Fibroblast of skin of left quadriceps (primary cell): ENCODE measurements at places on chromosomes 7 and 10.

DNA sequence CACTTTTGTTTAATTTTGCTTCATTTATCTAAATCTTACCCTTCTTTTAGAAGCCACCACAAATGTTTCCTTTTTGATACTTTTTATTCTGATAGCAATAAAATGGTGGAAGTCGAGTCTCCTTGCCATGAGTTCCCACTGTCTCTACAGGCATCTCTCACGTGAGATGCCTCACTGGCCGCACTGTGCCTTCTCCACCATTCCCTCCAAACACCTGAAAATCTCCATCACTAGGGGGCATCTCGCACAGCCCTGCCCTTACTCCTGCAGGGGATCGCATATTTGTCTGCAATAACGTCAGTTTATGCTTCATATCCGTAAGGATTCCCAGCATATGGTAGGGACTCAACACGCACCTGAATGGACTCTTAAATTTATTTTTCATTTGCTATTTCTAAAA lies 56.3 kb upstream of the NCAPG2 start:
- DNase-seq = no peak

DNA sequence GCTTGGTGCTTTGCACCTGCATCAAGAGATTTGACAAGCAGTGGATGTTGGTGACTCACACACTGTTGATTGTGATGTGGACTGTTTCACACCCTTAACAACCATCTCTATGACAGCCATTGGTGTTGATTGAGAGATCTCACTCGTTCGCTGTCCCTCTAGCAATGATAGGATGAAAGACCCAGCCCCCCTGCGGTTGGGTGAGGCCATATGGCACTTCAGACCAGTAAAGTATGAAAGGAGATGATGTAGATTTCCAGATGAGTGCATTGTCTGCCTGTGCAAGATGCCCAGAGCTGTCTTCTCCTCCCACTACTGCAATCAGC lies 138.7 kb upstream of the PRR15 start:
- no peak for DNase-seq

GRCh38 chr10:48464121-48464870 lies 140.6 kb downstream of the ARHGAP22 start:
- DNase-seq = no peak

DNA sequence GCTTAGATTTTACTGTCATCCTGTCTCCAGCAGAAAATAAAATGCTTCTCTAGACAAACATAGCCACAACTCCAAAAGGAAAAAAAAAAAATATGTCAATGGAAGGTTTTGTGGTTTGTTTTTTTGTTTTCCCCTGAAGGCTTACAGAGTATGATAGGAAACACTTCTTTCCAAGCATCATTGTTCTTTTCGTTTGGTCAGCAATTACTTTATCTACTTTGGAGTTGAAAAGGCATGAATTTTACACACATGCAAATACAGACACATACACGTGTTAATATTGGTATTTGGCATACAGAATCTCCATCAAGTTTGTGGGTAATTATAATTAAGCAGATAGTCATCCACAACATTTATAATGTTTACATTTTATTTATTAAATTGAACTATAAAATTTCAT lies 496.9 kb upstream of the MBL2 start:
- DNase-seq = no peak

GRCh38 chr10:130709415-130709814 lies 573.2 kb downstream of the GLRX3 start:
- DNase-seq = no peak

- DNase-seq = no peak
Observed at GRCh38 chr7:27689591-27690164, 27.0 kb upstream of the HIBADH start.

GRCh38 chr7:33195264-33195663 lies 65.9 kb downstream of the BBS9 start:
- peak; percentile 45 for DNase-seq

GRCh38 chr10:107971411-107971810 lies 806.9 kb upstream of the SORCS1 start:
- peak; percentile 77 for DNase-seq

DNA sequence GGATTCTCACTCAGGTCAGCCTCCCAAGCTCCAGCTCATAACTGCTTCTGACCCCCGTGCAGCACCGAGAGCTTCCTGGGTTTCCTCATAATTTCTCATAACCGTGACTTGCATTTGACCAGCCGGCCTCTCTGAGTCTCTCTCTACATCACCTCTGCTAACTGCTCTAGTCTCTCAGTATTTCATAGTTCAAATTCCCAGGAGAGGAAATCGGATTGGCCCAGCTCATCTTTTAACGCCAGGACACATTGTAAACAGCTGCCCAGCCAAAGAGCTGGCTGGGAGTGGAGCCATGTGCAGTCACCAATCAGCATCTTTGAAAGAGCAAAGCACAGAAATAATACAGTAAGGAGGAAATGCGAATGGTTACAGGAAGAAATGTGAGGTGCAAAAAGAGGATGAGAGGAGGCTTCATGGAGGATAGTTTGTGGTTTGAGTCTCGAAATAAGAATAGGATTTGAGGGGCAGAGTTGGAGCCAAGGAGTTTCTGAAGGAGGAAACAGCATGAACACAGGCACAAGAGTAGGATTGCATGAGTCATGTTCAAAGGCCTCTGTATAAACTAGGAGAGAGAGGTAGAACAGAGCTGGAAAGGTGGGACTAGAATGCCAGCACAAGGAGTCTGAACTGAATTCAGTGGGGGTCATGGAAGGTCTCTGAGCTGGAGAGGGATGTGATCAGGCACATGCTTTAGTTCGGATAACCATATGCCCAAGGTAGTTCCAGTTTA lies 15.2 kb upstream of the LBX1 start:
- DNase-seq = no peak

GRCh38 chr10:6463366-6463765 lies 116.7 kb downstream of the PRKCQ start:
- DNase-seq = no peak

DNA sequence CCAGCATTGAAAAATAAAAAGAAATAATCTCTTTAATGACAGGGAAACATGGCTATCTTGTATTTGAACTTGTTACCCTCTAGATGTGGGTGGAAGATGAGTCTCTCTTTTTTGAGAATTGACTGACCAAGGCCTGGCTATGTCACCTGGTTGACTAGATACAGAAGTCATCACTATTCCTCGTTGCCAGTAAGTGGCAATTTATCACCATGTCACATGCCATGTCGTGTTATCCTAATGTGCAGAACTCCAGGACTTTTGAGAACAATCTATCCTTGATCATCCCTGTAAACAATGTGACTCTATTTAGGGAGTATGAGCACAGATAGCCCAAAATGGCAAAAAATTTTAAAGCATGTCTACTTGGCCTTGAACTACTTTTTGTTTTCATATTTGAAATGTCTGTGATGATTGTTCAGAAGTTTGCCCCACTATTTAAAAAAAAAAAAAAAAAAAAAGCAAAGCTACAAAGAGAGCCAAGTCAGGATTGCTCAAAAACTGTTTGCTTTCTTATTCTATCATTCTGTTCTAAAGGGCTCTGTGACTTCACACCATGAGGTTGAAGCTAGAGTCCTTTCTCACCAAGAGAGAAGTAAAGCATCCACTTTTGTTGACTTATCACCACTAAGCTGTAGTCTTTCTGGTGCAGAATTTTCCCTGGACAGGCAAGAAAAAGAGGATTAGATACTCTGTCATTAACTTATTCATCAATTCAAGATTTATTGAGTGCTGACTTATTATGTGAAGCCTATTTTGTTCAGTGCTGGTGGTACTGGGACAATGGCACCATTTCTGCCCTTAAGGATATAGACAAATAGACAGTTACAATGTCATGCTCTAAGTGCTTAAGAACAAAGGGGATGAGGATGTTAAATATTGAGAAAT lies 10.4 kb upstream of the WIPF3 start:
- no peak for DNase-seq

GRCh38 chr7:55432939-55433784 lies 68.0 kb downstream of the LANCL2 start:
- peak; percentile 15 for DNase-seq

DNA sequence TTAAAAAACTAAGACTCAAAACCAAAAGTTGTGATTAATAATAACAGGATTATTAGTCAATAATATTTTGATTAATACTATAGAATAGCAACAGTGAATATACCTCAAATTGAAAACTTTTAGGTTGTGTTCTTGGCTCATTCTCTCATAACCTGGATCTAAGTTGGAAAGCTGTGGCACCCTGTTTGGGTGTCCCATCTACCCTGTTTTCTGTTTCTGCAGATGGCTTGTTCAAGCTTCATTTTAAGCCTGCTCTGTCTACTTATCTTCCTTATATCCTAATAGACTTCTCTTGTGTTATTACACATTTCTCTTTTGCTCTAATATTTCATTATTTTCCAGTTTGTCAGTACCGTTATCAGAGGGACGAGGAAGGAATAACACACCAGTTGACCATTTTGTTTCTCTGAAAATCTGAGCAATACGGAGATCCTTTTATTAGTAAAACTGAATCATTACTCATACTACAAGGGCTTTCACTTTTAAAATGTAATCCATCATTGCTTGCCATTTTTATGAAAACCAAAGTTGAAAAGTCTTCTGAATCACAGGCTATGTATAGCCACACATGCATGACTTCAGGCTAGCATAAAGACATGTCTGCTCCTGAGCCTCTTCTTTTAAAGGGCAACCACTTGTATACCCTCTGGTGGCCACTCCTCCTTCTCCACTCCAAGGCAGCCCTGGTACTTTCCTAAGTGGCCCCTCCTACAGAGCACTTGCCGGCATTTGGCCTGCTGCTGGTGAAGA lies 22.3 kb downstream of the COX15 start:
- no peak for DNase-seq

DNA sequence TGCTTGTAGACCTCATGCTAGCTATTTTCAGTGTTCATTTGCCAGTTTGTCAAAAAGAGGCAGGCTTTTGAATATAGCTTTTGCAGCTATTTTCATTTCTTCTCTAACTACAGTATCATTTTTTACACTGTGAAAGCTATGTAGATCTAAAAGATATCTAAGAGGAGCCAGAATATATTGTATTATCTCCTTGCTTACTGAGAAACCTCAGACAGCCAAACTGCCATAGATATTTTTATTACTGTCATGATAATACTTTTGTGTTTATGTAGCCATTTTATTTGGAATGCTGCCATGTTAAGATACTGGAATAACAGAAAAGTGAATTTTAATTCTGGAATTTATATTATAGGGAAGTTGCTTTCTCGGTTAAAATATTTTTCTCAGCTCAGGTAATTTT lies 37.2 kb downstream of the ANKIB1 start:
- DNase-seq = no peak

- DNase-seq = no peak
Observed at GRCh38 chr7:2993868-2994267, 49.8 kb downstream of the CARD11 start.

DNA sequence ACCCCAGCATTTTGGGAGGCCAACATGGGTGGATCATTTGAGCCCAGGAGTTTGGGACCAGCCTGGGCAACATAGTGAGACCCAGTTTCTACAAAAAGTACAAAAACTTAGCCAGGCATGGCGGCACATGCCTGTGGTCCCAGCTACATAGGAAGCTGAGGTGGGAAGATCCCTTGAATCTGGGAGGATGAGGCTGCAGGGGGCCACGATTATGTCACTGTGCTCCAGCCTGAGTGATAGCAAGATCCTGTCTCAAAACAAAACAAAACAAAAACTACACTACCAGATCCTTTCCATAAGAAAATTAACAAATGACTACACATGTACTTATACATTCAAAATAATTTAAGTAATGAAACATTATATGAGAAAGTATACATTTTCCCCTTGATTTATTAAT lies 116.4 kb upstream of the KLF6 start:
- DNase-seq = no peak

- no peak for DNase-seq
Observed at GRCh38 chr7:137757146-137757925, 89.4 kb downstream of the DGKI start.

DNA sequence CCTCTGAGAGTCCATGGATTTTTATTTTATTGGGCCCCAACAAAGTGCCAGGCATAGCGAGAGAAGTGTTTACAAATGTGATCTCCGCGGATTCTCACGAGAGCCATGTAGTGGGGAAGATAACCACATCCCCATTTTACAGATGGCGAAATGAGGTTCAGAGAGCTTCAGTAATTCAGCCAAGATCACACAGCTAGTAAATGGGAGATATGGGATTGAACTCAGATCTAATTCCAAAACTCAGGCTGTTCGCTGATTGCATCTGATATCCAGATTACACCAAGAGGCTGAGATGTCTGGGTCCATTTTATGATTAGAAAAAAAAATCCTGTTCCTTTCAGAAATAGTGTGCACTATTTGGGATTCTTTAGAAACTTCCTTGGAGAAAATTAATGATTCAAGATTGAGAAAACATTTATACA lies 1.3 kb downstream of the FAS start:
- DNase-seq = no peak

GRCh38 chr10:77972148-77972547 lies 45.6 kb upstream of the DLG5 start:
- no peak for DNase-seq

GRCh38 chr10:62306663-62307062 lies 38.0 kb upstream of the RTKN2 start:
- no peak for DNase-seq

DNA sequence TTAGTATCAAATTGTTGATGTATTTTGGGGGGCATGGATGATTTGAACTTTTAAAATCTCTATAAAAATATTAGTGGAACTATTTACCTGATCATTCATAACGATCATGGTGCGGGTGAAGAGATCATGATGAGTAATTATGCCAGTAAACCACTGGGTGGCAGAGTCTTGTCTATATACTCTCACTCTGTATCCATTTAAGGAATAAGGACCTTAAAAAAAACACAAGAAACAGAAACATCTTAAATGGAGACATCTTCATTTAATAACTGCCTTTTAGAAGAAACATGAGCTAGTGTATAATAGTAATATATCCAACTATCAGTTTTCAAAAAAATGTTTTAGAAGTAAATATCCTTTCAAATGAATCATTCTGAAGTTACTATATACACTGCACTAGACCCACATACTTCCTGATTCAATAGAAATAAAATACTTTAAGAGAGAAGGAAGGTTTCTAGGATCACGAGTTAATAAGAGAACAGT lies 84.0 kb downstream of the NRBF2 start:
- no peak for DNase-seq

DNA sequence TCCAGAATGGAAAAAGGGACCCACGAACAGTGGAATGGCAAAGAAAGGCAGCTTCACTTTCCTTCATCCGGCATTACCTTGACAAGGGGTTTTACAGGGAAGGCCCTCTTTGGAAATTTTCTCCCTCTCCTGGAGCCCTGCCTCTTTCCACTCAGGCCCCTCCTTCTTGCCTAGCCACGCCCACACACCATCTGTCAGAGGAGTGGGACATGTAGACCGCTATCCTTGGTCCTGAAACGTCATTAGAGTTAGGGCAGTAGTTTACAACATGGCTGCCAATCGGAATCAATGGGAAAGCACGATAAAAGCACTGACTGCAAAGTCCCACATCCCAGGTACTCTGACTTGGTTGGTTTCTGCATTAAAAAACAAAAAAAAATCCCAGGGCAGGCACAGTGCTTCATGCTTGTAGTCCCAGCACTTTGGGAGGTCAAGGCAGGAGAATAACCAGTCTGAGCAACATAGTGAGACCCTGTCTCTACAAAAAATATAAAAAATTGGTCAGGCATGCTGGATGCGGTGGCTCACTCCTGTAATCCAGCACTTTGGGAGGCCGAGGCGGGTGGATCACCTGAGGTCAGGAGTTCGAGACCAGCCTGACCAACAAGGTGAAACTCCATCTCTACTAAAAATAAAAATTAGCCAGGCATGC lies 96.4 kb downstream of the MARCHF5 start:
- peak; percentile 23 for DNase-seq
